ENCODE measurements at places on chromosomes 4 and X.

DNA sequence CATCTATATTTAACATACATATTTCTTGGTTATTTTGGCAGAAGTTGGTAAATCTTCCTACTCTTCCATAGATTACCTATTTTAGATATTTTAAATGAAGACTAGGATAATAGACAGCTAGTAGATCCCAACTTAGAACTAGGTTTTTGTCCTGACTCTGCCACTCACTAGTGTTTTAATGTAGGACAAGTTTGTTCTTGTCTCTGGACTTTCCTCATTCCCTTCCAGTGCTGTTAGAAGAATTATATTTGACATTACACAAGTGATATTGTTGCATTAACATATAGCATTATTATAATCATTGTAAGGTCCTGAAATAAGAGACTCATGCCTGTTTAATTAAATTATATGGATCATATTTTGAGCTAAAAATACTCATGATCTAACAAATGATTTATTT lies 24.1 kb upstream of the ALB start:
- DNase-seq = no peak
- H3K27me3 ChIP-seq = no peaks in the 10 kb centered on the region
- H3K4me3 ChIP-seq = no peak overlapping the region
- H3K27ac ChIP-seq = no peak overlapping the region
- H3K36me3 ChIP-seq = no peaks in the 10 kb centered on the region

DNA sequence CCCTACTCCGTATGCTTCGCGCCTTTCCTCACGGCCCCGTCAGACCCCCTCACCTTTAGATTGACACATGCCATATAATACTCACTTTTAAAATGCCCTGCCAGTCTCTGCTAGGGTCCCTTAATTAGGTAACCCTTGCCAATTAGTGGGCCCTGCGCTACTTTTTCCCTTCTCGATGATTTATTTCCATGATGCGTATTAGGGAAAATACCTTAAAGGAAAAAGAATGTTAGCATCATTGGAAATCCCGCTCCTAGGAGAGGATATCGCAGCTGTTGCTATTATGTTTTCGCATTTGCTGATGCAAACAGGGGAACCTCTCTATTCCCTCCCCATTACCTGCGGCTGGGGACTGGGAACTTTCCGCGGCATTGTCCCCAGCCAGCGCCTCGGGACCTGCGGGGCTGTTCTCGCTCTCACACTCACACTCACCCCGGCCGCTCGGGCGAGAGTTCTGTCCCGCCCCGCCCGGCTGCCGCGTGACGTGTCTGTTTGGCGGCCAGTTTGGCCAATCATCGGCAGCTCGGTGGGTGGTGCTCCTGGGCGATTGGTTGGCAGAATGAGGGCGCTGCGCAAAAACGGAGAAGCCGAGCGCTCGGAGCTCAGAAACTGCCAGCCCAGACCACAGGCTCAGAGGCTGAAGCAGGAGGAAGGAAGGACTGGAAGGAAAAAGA lies at the start of gene PCDH10:
Gene PCDH10 (plus strand): TSS at position 605 of the 674 bp plus-strand sequence. CDS start 847 bp downstream, outside the sequence.
- peaks cover 78% of the 10 kb centered on the region for H3K27me3 ChIP-seq
- peak within 1 kb of the TSS; percentile 47 for H3K27ac ChIP-seq
- H3K4me3 ChIP-seq = peak within 1 kb of the TSS; percentile 71

GRCh38 chr4:17128268-17128667 lies 229.8 kb upstream of the LDB2 start:
- H3K36me3 ChIP-seq = no peaks in the 10 kb centered on the region
- no peak for DNase-seq
- no peak overlapping the region for H3K27ac ChIP-seq
- H3K4me1 ChIP-seq = no peaks in the 10 kb centered on the region
- H3K4me3 ChIP-seq = no peak overlapping the region

DNA sequence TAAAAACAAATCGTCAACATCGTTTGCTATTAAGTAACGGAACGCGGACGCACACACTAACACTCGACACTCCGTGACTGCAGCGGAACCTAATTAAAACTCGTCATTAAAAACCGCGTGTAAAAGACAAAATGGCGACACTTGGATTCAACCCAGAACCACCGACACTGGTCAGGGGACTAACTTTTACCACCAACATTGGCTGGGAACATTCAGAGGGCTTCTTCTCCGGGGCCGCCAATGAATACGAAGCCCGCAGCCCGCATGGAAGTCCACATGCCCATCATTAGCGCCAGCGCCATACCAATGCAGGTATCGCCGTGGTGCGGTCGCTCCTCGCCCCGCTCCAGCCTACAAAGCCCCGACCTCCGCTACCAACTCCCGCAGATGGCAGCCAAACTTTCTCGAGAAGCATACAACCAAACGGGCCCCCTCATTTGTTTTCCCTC lies 498 bp downstream of the RBMX start:
- peak overlapping the region; percentile 98 for H3K27ac ChIP-seq
- H3K36me3 ChIP-seq = peaks cover 38% of the 10 kb centered on the region
- H3K4me1 ChIP-seq = peaks cover 12% of the 10 kb centered on the region
- peak overlapping the region; percentile 99 for H3K4me3 ChIP-seq

GRCh38 chr4:120617171-120617570 lies 305.4 kb downstream of the PRDM5 start:
- H3K27ac ChIP-seq = no peak overlapping the region
- H3K4me3 ChIP-seq = no peak overlapping the region
- no peaks in the 10 kb centered on the region for H3K27me3 ChIP-seq

DNA sequence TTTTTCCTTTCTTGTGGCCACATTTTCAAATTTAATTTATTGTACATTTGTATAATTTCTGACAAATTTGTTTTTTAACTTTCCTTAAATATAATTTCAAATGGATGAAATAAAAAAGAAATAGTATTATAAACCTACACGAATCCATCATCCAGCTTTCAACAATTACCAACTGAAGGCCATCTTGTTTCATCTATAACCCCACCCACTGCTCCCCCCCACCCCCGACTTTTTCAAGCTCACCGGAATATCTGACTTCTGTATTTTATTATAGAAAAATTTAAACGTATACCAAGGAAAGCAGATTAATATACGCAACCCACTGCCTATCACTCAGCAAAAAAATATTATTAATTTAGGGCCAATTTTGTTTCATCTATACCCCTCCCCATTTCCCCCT lies 1.1 kb downstream of the MORF4L2 start:
- peaks cover 6% of the 10 kb centered on the region for H3K4me1 ChIP-seq
- no peak overlapping the region for H3K27ac ChIP-seq
- H3K36me3 ChIP-seq = peaks cover 18% of the 10 kb centered on the region
- H3K27me3 ChIP-seq = no peaks in the 10 kb centered on the region

GRCh38 chr4:8046925-8047541 lies 107.4 kb upstream of the AFAP1 start:
- no peak overlapping the region for H3K27ac ChIP-seq
- DNase-seq = no peak
- H3K4me3 ChIP-seq = no peak overlapping the region
- H3K27me3 ChIP-seq = peaks cover 19% of the 10 kb centered on the region
- H3K36me3 ChIP-seq = no peaks in the 10 kb centered on the region

GRCh38 chr4:78584863-78585547 lies 33.4 kb downstream of the ANXA3 start:
- no peak for DNase-seq
- no peaks in the 10 kb centered on the region for H3K36me3 ChIP-seq
- no peak overlapping the region for H3K4me3 ChIP-seq
- peaks cover 2% of the 10 kb centered on the region for H3K4me1 ChIP-seq
- H3K27me3 ChIP-seq = peaks cover 18% of the 10 kb centered on the region
- no peak overlapping the region for H3K27ac ChIP-seq

DNA sequence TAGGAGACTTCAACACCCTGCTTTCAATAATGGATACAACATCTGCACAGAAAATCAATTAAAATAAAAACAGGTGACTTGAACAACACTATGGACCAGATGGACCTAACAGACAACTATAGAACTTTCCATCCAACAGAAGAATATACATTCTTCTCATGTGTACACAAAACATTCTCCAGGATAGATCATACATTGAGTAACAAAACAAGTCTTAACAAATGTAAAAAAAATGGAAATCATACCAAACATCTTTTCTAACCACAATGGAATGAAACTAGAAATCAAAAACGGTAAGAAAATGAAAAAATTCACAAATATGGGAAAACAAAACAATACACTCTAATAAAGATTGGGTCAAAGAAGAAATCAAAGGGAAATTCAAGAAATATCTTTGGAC lies 24.7 kb downstream of the CYP2U1 start:
- no peaks in the 10 kb centered on the region for H3K27me3 ChIP-seq
- no peak overlapping the region for H3K4me3 ChIP-seq
- DNase-seq = no peak
- no peaks in the 10 kb centered on the region for H3K4me1 ChIP-seq
- H3K36me3 ChIP-seq = no peaks in the 10 kb centered on the region
- no peak overlapping the region for H3K27ac ChIP-seq

- peaks cover 30% of the 10 kb centered on the region for H3K27me3 ChIP-seq
- no peak for DNase-seq
- H3K36me3 ChIP-seq = no peaks in the 10 kb centered on the region
- no peak overlapping the region for H3K27ac ChIP-seq
- no peak overlapping the region for H3K4me3 ChIP-seq
Measured at GRCh38 chrX:38216642-38217041, 4.0 kb downstream of the SRPX start.

- peaks cover 6% of the 10 kb centered on the region for H3K4me1 ChIP-seq
- peaks cover 41% of the 10 kb centered on the region for H3K27me3 ChIP-seq
- H3K36me3 ChIP-seq = no peaks in the 10 kb centered on the region
- DNase-seq = no peak
- H3K4me3 ChIP-seq = no peak overlapping the region
Measured at GRCh38 chr4:127772769-127773671, 9.1 kb upstream of the HSPA4L start.

DNA sequence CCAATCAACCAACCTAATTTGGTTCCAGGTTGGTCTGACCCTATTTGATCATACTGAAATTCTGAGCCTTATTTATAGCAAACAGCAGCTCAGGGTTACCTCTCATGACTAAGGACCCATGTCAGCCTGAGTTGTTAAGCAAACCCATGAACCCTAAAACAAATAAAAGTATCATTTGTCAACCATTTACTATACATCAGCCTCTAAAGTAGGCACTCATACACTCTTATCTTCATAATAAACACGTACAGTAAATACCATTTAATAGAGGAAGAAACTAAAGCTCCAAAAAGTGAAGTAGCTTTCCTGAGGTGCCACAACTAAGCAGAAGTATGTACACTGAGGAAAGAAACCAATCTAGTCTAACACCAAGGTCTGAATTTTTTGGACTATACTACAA lies 25.2 kb downstream of the MANBA start:
- no peak overlapping the region for H3K4me3 ChIP-seq
- DNase-seq = no peak
- H3K4me1 ChIP-seq = peaks cover 16% of the 10 kb centered on the region
- H3K27ac ChIP-seq = no peak overlapping the region
- no peaks in the 10 kb centered on the region for H3K27me3 ChIP-seq

- H3K27me3 ChIP-seq = no peaks in the 10 kb centered on the region
- H3K36me3 ChIP-seq = no peaks in the 10 kb centered on the region
- H3K4me1 ChIP-seq = no peaks in the 10 kb centered on the region
- H3K27ac ChIP-seq = no peak overlapping the region
- H3K4me3 ChIP-seq = no peak overlapping the region
Measured at GRCh38 chr4:74435296-74435695, 9.6 kb upstream of the AREG start.

DNA sequence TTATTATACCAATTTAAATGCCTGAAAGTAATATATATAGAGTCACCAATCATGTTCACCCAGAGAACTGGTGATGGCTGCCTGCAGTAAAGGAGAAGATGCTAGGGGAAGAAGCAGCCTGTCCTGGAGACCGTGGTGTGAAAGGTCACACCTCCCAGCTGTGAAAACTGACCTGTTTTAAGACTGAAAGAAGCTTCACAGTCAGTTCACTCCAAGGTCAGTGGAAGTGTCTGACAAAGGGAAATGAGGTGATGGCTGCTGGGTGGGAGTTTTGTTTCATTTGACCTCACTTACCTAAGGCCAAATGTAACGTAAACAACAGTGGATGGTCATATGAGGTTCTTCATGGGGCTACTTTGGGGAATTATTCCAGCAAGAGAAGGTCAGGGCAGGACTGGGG lies 352.1 kb upstream of the GATB start:
- H3K4me1 ChIP-seq = peaks cover 35% of the 10 kb centered on the region
- DNase-seq = no peak
- H3K4me3 ChIP-seq = no peak overlapping the region
- H3K27ac ChIP-seq = peak overlapping the region; percentile 6

DNA sequence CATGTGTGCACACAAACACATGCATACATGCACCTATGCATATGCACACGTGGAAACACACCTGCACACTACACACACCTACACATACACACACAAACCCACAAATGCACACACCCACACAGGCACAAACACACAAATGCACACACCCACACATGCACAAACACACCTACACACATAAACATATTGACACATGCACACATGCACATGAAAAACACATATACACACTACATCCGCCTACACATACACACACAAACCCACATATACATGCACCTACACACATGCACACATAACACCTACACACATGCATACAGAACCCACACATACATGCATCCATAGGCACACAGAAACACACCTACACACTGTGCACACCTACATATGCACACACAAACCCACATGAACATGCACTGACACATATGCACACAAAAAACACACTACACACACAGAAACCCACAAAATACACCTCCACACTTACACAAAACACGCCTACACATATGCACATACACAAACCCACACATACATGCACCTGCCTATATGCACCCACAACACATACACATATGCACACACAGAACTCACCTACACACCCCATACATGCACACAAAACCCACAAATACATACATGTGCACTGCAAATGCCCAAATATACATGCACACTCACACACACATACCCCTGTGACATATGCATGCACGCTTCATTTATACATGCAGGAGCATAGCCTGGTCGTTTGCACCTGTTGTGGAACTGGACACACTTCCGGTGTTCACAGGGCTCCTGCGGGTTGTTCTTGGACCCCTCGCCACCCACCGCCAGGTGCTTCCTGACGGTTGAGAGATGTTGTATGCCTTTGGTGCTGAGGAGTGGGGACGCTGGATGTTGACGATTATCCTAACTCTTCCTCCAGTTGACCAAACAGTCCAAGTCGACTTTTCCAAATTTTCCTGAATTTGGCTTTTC lies 22.1 kb downstream of the CD99 start:
- peaks cover 58% of the 10 kb centered on the region for H3K36me3 ChIP-seq
- DNase-seq = no peak
- no peaks in the 10 kb centered on the region for H3K27me3 ChIP-seq
- H3K27ac ChIP-seq = no peak overlapping the region
- H3K4me1 ChIP-seq = peaks cover 65% of the 10 kb centered on the region

DNA sequence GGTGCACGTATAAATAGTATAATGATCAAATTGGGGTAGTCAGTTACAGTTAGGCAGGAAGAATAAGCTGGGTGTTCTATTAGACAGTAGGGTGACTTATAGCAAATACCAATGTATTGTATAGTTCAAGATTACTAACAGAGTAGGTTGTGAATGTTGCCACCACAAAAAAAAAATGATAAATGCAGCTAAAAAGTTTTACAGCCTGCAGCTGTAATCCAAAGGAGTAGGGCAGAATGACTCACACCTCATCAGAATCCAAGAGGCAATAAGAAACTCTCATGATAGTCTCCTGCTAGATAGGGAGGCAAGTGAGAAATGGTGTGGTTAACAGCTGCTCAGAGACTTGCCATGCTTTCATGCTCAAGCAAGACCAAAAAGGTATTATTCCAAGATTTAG lies 19.6 kb upstream of the TCEAL4 start:
- H3K4me3 ChIP-seq = no peak overlapping the region
- H3K4me1 ChIP-seq = no peaks in the 10 kb centered on the region
- no peak for DNase-seq
- peaks cover 8% of the 10 kb centered on the region for H3K27me3 ChIP-seq
- no peaks in the 10 kb centered on the region for H3K36me3 ChIP-seq

GRCh38 chr4:173529477-173530325 lies at the start of gene HAND2:
Gene HAND2 (minus strand): TSS chr4:173530229. CDS start chr4:173529289, 940 bp downstream.
- peak within 1 kb of the TSS; percentile 83 for H3K27ac ChIP-seq
- no peak for DNase-seq
- H3K4me3 ChIP-seq = peak within 1 kb of the TSS; percentile 65
- H3K27me3 ChIP-seq = peaks cover 88% of the 10 kb centered on the region
- H3K36me3 ChIP-seq = peaks cover 2% of the 10 kb centered on the region

Data from T-helper 2 cell treated with Interferon-gamma antibody and Interleukin-4, amounts not matched to agents 5 μg/mL and 100 μg/mL, for 36 hours (primary cell).